ENCODE measurements at places on chromosomes 13 and 19.

DNA sequence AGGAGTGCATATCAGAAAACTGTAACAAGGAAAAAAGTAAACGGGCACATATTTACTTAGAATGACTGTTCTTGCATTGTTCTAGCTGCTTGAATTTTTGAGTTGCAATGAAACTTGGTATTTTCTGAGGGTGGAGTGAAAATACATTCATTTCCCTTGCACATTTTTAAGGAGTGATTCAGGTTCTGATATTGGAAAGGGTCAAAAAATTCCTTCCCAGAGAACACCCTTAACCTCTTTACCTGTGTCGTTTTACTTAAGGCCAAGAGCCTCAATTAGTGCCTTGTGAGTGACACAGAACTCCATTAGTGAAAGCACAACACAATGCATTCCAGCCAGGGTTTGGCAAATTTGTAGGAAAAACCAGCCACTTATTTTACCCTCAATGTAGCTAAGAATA lies 2.3 kb downstream of the ITGBL1 start:
- no peak for DNase-seq

DNA sequence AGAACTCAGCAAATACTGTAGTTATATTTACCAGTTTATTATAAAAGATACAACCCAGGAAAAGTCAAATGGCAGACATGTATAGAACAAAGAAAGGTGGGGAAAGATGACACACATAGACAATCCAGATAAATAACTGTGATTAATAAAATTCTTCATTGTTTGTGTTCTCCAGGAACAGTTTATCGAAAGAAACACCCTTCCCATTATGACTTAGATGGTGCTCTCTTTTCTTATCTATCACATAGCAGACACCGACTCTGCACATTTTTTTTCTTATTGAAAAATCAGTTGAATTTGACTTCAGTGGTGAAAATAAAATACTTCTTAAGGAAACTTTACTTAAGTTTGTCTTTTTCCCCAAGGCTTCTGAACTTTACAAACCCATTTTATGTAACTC lies 6.2 kb downstream of the ZNF708 start:
- DNase-seq: no peak

DNA sequence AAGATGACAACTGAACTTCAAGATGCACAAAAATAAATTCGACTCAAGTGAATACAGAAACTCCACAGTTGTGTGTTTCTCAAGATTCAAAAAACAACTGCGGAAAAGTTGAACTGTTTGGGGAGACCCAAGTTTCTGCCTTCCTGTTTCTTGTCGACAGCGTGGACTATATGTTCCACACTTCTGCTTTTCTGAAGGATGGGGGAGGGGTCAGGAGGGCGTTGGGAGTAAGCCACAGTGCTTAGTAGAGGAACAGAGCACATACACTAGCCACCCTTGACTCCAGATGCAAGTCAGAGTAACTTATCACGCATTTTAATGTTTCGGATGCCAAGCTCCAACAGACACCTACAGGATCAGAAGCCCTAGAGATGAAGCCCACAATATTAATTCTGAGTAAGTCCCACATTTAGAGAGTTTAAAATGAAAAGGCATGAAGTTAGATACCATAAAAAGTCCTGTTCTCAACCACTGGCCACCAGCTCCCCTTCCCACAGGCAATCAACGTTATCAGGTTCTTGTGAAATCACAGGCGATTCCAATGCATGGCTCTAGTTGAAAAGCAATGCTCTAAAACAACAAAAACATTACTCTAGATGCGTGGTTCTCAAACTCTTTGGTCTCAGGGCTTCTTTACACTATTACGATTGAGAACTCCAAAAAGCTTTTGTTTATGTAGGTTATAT lies 4.2 kb downstream of the TUBGCP3 start:
- no peak for DNase-seq

GRCh38 chr13:21006141-21007005 lies 55.0 kb downstream of the LATS2 start:
- no peak for DNase-seq

- DNase-seq: no peak
Observed at GRCh38 chr13:23871616-23872220, 17.5 kb downstream of the MIPEP start.

GRCh38 chr13:76619631-76620030 lies 266.6 kb downstream of the KCTD12 start:
- no peak for DNase-seq

- DNase-seq: no peak
Observed at GRCh38 chr13:34352958-34353357, 535.0 kb downstream of the RFC3 start.

- no peak for DNase-seq
Observed at GRCh38 chr13:71714802-71715375, 152.1 kb downstream of the DACH1 start.

DNA sequence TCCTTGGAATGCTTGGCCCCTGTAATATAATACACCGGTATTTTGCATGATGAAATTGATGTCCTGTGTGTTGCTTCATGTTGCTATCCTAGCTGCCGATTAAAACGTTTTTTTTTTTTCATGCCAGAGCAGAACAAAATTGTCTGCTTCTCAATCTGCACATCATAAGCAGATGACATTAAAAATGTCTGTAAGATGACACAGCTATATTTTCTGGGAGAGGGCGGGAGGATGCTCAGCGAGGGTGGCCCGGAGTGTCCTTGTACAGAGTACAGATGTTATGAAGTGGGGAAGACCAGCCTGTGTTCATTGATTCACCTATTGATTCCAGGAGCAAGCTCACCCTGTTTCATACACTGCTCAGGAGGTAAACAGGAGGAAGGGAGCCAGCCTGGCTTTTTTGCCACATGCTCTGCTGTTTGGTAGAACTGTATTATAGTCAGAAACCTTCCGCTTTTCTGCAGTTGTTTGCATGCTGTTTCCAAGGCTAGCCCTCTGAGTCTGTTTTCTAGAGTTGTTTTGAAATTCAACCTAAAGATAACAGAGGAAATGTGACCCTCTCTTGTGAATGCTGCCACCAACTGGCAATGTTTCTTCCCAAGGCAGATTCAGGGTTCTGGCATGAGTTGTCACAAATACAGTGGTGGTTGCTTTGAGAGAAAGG lies 4.7 kb upstream of the IRS2 start:
- no peak for DNase-seq

GRCh38 chr13:97911311-97912138 lies 42.0 kb upstream of the IPO5 start:
- DNase-seq: no peak

- DNase-seq: no peak
Observed at GRCh38 chr19:11451871-11452619, 16.6 kb downstream of the PRKCSH start.
